ENCODE measurements at places on chromosomes 2 and 18.

DNA sequence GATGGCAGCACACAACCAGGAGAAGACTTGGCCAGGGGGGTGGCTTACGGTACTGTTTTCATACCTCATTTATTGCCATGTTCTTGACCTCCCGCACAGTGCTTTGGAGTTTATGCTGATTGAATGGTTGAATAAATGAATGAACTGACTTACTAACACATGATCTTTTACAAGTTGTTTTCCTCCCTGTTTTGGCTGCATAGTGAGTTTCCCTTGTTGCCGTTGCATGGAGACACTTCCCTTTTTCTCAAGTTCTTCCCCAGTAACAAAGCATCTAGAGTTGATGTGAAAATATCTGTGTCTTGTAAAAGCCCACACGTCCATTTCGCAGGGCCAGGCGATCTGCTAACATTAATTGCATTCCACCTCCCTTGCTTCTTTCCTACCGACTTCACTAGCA lies 35.7 kb upstream of the RAB1A start:
- DNase-seq: no peak

- no peak for DNase-seq
Observed at GRCh38 chr2:226665306-226665831, 134.3 kb downstream of the IRS1 start.

GRCh38 chr2:96685577-96686459 lies 43.3 kb downstream of the FER1L5 start:
- no peak for DNase-seq

DNA sequence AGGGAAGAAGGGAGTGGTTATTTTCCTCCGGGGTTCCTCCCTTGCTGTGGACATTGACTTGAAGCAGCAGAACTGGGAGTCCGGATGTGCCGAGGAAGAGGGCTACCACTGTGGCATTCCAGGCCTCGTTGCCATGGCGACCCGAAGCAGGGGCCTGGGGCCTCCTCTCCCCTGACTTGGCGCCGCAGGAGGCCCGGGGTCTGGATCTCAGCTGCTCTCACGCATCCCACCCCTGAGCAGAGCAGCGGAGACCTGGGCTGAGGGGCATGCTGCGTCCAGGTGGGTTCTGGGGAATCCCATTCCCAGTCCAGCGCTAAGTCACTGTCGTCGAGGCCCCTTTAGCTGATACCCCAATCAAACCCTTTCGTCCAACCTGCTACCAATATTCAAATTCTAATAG lies 100.2 kb downstream of the BCL11A start:
- DNase-seq: no peak

GRCh38 chr18:66209656-66210055 lies 394.2 kb downstream of the CDH19 start:
- DNase-seq: no peak

GRCh38 chr2:202116691-202117090 lies 43.6 kb downstream of the KIAA2012 start:
- no peak for DNase-seq

- no peak for DNase-seq
Observed at GRCh38 chr2:216829533-216829932, 30.3 kb downstream of the TNP1 start.

DNA sequence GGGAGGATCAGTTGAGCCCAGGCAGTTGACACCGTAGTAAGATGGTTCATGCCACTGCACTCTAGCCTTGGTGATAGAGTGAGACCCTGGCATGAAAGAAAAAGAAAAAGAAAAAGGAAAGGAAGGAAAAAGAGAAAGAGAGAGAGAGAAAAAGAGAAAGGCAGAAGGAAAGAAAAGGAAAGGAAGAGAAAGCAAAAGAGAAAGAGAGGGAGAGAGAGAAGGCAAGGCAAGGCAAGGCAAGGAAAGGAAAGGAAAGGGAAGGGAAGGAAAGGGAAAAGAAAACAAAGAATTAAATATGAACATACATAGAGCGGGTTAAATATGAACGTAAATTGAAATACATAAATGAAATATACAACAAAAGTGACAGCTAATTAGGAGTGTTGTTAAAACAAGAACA lies 167.5 kb upstream of the SETBP1 start:
- no peak for DNase-seq

DNA sequence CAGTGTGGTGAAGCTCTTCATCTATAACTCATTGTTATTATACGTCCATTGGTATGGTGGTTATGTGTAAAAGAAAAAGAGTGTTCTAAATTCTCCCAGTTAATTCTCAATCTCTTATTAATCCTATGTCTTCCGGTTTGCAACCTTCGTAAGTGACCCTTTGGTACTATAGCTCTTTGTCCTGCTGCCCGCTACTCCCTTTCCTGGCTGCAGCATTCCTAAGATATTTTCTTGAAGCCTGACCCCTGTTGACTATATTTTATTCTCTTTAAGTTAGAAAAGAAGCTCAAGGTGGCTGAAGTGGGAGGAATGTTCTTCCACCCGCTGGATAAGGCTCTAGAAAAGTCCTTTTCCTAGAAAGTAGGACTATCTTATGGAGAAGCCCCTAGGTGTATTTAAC lies 684.8 kb downstream of the SOCS6 start:
- DNase-seq: no peak

DNA sequence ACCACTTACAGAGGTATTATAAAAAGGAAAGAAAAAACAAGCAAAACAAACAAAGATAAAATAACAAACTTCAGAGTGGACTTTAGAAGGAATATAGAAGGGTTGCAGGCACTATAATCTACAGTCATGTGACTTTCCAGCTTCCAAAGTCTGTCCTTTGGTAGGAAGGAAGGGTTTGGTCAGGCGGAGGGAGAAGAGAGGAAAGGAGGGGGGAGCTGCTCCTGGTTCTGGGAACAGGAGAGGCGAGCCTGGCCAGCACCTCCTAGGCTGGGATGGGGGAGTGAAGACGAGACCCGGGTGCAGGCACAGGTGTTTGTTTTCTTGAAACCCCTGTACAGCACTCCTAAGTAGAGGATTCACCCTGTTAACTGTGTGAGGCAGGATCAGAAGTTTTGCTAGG lies 53.8 kb upstream of the GATA6 start:
- DNase-seq: no peak

DNA sequence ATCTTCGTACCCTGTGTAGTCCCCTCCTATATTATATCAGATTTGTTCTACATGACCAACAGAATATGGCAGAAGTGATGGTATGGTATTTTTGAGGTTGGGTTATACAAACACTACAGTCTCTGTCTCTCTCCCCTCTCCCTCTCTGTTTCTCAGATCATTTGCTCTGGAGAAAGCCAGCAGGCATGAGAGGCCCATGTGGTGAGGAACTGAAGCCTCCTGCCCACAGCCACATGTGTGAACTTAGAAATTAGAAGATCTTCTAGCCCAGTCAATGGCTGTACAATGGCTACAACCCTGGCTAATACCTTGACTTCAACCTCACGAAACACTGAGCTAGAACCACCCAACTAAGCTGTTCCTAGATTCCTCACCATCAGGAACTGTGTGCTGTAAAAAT lies 250.6 kb downstream of the SMAD2 start:
- no peak for DNase-seq

- no peak for DNase-seq
Observed at GRCh38 chr2:101113441-101114267, 37.5 kb downstream of the TBC1D8 start.

DNA sequence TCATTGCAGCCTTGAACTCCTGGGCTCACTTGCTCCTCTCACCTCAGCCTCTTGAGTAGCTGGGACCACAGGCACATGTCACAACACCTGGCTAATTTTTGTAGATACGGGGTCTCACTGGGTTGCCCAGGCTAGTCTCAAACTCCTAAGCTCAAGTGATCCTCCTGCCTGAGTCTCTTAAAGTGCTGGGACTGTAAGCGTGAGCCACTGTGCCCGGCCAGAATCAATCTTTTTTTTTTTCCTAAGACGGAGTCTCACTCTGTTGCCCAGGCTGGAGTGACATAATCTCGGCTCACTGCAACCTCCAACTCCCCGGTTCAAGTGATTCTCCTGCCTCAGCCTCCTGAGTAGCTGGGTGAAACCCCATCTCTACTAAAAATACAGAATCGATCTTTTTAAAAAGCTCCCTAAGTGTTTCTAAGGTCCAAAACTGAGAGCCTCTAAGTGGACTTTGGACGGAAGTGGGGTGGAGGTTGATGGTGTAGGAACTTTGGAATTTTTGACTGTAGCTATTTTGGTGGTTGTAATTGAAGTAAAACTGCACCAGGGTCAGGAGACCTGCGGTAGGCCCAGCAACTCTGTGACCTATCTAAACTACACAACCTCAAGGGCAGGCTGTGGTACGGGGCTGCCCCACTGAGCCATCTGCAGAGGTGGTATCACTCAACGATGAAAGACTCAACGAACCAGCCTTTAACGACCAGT lies 82.9 kb downstream of the POLR1A start:
- DNase-seq: no peak

GRCh38 chr2:214469728-214470127 lies 58.9 kb downstream of the VWC2L start:
- DNase-seq: no peak

DNA sequence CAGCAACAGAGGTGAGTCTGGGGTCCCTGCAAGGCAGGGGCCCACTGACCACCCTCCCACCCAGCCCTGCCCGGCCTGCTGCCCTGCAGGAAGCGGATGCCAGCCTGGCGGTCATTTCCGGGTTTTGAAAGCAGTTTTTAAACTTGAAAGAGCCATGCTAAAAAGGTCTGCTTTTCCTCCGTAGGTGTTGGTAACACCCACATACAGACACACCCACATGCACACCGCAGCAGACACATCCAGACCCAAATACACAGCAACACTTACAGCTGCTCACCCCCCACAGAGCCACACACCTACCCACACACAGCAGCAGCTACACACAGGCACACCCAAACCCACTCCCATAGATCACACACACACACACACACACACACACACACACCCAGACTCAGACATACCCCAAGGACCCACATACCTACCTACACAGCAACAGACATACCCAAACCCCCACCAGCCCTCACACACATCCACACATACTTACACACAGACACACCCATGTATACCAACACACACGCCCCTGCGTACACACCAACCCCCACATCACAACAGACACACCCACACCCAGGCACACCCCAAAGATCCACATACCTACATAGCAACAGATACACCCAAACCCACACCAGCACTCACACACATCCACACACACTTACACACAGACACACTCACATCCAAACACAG lies 7.6 kb downstream of the ZFP36L2 start:
- DNase-seq: no peak

- DNase-seq: no peak
Observed at GRCh38 chr2:183207110-183207509, 82.9 kb downstream of the NUP35 start.

GRCh38 chr2:172792711-172793110 lies 57.1 kb downstream of the RAPGEF4 start:
- no peak for DNase-seq

- DNase-seq: no peak
Observed at GRCh38 chr2:75336451-75336850, 137.1 kb upstream of the TACR1 start.

- DNase-seq: no peak
Observed at GRCh38 chr18:62751341-62751821, 36.0 kb downstream of the PHLPP1 start.

DNA sequence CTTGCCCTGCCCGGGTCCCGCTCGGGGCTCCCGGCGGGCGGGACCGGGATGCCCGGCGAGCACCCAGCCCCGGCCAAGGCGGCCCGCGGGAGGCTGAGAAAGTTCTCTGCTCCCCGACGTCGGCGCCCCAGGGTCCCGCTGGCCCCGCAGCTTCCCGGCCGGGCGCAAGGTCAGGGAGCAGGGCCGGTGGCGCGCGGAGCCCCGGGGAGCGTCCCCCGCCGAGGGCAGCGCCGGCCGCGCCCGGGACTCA lies 331 bp downstream of the SERPINE2 start:
- no peak for DNase-seq

DNA sequence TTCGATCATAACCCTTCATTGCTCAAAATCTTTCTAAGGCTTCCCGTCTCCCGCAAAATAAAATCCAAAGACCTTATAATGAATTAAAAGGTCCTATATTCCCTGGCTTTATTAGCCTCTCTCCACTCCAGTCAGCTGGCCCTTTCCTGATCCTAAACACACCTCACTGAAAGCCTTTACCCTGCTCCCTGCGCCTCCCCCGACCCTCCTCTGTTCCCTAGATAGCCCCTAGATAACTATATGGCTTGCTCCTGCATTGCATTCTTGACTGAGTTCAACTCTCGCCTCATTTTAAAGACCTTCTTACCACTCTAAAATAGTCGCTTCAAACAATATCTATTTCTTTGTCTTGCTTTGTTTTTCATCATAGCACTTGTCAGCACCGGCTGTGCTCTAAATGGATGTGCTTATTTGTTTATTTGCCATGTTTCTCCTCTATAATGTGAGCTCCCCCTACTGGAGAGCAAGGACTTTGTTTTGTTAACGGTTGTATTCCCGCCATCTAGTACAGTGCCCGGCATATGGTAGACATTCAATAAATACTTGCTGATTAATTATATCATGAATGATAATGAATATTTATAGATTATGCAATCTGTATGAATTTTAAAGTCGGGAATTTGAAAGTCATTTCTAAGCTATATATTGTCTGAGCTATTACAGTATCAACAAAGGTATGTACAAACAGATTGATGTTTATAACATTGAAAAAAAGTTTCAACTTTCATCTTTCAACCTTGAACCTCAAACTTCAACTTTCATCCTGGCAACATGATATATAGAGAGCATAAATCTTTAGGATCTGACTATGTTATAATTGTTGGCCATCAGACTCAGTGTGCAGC lies 32.4 kb upstream of the VIT start:
- peak; percentile 74 for DNase-seq

DNA sequence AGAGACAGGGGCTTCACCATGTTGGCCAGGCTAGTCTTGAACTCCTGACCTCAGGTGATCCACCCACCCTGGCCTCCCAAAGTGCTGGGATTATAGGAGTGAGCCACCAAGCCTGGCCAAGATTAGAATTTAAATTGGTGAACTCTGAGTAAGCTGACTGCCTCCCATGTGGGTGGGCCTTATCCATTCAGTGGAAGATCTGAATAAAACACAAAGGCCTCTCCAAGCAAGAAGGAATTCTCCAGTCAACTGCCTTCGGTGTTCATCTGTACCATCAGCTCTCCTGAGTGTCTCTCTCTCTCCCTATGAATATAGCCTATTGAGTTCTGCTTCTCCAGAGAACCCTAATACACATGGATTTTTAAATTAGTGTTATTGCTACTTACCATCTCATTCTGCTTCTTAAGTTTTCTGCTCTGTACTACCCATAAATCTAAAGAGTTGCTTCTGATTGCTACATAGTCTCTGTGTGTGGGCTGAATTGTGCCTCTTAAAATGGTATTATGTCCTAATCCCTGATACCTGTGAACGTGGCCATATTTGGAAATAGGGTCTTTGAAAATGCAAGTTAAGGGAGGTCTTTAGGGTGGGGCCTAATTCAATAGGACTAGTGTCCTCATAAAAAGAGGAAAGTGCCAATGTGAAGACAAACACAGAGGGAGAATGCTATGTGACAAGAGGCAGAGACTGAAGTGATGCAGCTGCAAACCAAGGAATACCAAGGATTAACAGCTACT lies 36.3 kb downstream of the FBXO11 start:
- no peak for DNase-seq

- DNase-seq: no peak
Observed at GRCh38 chr18:62634979-62635630, 80.2 kb upstream of the PHLPP1 start.

- DNase-seq: no peak
Observed at GRCh38 chr18:7566244-7566566, 911 bp upstream of the PTPRM start.
